ENCODE measurements at places on chromosomes 6 and 20.

DNA sequence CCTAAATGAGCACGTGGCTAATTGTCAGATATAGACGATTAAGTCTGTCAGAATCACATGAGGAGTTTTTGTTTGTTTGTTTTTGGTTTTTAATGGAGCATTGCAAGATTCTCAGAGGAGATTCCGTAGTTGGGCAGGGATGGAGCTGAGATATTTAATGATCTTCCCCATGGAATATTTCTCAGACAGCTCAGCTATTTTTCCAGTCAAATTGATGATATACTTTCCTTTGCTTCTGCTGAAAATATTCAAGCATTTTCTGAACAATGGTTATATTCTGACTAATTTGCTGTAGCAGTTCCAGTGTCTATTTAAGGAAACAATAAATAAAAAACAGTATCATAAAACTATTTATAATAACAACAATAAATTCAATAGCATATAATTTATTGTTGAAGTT, 348.4 kb downstream of the KIF16B start:
- no peak for DNase-seq

- DNase-seq, result no peak
Observed at GRCh38 chr20:34129518-34130162, 17.6 kb upstream of the EIF2S2 start.

DNA sequence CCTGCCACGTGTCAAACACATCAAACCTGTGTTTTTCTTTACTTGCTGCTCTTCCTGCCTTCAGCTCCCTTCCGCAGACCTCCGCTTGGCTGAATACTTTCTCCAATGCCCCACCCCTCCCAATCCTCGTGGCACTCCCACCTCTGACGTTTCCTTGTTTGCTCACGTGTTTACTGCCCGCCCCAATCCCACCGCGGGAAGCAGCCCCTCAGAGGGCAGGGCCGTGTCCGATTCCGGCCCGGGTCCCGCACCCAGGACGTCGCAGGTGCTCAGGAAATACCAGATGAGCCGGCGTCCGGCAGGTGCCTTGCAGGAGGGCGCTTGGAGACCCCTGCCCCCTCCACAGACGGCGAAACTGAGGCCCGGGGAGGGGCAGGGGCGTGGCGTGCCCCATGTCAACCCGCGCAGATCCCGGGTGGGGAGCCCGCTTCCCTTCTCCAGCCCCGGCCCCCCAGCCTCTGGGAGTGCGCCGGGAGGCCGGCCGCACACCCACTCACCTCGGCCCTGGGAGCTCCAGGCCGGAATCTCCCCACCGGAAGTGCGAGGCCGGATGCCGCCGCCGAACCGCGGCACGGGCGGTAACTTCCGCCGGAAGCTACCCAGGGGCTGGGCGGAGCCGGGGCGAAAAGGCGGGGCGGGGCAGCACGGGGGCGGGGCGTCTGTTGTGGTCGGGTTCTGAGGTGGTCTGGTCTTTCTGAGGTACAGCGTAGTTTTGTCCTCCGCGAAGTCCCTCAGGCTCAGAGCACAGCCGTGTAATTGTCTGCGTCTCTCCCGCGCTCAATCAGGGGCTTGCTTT, 42.3 kb downstream of the ELMO2 start:
- DNase-seq, result peak; percentile 60

DNA sequence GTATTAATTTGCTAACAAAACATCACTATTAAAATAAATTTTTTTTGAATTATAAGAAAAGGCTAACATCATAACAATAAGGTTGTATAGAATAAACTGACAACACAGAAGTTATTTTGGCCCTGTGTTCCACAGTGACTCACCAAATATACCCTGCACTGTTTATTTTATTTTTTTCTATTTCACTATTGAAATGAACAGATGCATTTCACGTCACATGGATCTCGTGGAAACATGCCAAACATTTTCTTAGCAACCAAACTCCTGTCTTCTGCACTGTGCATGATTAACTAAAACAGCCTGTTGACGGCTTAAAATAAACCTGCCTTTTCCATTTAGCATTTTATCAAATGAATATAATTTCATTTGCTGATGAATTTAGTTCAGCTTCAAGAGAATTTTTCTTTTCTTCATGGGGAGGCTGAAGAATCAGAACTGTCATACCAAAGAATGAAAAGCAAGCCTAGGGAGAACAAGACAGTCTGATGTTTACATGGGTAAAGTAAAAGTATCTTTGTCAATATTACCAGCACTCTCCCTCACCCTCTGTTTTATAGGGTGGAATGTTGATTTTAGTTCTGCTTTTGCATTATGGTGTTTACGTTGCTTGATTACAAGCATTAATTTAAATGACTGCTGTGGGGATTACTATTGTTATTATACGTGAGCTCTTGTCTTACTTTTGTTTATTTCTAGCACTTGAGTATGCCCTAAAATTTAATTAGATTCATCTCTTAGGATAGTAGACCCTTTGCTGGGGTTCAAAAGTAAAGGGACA, 115.3 kb downstream of the LCA5 start:
- no peak for DNase-seq

GRCh38 chr6:36671687-36672375, 6.7 kb upstream of the CDKN1A start:
- DNase-seq, result no peak

- DNase-seq, result no peak
Observed at GRCh38 chr6:37192666-37193065, 22.7 kb downstream of the PIM1 start.

GRCh38 chr20:32513031-32513866, 71.9 kb downstream of the NOL4L start:
- no peak for DNase-seq

Data from stimulated activated CD4-positive, alpha-beta T cell treated with anti-CD3 and anti-CD28 coated beads, Interleukin-1b, Interleukin-23, amount 100 ng/mL, for 1 hour (primary cell).